Nephron progenitor cell (in vitro differentiated cells): ENCODE measurements at places on chromosomes 1 and 21.

DNA sequence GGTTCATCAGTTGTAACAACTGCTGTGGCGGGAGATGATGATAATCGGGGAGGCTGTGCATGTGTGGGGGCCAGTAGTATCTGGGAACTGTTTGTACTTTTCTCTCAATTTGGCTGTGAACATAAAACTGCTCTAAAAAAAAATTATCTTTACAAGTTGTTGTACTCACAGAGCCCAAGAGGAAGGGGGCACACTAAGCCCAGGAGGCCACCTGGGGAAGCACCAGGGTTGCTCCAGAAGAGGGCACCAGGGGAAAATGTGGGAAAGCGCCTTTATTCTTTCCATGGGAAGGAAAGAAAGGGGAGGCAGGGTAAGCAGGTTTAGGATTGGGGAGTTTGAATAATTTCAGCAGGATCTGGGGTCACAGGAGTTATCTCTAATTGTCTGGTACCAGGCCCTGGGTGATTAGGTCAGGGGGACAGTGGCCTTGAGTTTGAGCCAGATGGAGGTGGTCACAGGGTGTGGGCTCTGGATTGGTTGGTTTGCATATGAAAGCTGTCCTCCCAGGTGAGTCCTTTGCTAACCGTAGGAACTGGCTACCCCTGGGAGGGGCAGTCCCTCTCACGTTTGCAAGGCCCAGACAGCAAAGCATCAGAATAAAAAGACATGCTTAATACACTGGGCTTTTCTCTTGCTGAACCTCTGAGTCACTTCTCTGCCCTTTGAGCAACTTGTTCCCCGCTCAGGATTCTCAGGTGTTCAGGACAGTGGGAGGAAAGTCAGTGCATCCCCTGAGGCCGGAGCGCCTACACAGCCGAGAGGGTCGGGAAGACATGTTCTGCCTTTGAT, 11.2 kb downstream of the MYOC start:
- no peak for DNase-seq

- no peak for DNase-seq
These were observed 76.2 kb downstream of the FBXO2 start for GRCh38 chr1:11578004-11578403.

DNA sequence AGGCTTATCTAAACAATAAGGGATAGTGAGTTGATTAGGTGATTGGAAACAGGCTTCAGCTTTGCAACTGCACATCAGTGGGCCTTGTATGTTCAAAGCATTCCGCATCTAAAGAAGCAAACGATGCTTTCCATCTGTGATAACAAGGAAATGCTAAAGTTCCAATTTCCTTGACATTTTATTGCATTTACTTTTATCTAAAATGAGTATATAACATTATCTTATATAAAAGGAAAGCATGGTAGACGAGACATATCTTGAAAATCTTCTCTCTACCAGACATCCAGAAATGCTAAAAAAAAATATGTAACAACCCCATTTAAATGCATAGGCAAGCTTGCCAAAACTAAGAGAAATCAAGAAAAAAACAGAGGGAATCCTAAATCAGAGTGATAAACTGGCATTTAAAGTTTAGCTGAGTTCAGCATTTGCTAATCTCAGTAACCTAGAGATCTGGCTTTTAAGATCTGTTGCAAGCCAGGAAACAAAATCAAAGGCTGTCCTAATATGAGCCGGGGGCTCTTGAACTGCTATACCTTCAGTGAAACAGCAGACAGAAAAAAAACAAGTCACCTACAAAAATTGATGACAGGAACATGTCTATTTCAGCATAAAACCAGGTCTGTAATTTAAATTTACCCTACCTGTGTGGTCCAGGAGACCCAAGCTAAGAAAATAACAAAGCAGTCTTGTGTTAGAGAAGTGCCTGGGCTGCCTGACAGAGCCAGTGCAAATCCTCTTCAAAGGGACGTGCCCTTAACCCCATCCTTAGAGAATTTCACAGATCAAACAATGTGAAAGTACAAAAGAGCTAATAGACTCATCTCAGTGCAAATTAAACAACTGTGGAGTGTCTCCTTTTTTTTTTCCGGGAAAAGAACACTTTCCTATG, 3.1 kb upstream of the RGS13 start:
- no peak for DNase-seq

GRCh38 chr1:150964164-150964489, 10.5 kb downstream of the CERS2 start:
- DNase-seq, result no peak

DNA sequence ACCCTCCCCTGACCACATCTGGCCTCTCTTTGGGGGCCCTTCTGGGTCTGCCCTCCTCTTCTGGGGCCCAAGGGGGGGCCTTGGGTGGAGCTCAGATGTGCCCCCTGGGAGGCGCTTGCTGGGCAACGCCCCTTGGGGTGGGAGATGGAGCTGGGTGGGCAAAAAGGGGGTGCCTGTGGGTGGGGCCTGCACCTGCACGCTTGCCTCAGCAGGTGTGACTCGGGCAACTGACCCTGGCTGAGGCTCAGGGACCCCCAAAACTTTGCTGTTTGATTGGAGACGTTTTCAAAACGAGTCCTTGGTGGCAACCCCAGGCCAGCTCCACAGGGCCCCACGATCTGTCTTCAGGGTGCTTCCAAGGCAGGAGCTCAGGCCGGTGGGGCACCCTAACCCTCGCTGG, 105.3 kb downstream of the SIK1 start:
- no peak for DNase-seq

DNA sequence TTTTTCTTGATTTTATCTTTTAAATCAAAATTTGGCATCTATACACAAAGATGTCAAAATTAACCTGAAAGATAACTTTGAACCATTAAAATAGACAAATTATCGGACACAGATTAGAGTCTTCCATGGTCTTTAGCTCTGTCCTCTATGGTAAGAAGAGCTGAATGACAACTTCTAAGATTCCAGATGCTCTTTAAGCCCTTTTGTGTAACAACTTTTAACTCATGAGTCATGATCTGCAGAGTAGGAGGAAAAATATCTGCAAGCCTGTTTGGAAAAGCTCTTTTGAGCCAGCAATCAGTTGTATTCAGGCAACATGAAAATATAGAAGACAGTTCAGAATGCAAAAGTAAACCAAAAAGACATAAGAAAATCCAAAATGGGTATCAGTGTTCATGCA, 37.8 kb downstream of the TTC13 start:
- no peak for DNase-seq

GRCh38 chr21:15772654-15773053, 42.9 kb downstream of the USP25 start:
- no peak for DNase-seq

DNA sequence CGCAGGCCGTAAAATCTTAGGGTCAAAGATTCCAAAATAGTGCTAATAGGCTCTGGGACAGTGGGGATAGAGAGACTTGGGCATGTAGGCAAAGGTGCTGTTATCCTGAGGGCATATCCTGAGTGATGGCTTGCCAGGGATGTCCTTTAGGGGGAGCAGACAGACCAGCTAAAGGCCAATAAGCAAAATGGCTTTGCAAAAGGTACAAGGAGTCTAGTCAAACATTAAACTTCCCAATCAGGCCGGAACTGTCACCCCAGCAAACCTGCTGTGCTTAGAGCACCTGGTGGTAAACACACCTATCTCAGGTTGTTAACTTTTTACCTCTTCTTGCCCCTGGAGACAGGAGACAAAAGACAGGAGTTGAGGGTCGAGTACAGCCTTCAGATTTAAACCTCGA, 49.1 kb downstream of the TRABD2B start:
- no peak for DNase-seq

GRCh38 chr1:186569856-186570255, 108.9 kb upstream of the PDC start:
- no peak for DNase-seq

DNA sequence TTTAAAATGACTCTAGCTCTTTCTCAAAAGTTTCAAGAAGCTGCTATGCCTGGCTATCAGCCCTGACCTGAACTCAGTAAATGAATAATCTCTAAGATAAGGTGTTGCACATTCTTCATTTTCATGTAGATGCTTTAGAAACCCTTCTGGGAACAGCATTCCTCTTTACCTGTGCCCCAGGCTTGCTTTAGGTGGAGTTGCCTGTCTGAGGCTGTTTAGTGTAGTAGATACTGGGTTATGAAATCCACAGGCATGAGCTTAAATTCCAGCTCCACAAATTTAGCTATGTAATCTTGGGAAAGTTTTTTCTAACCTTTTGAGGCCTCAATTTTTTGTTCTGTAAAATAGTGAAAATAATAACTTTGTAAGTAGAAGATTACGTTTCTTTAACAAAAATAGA, 41.6 kb downstream of the ATP6V1G3 start:
- DNase-seq, result no peak
